Caco-2 (cell line): ENCODE measurements at places on chromosomes 3 and 15.
A peak's percentile ranks its signal among the peaks of the same experiment; 100 is the strongest.

GRCh38 chr3:115862099-115862498, 238.8 kb downstream of the GAP43 start:
- DNase-seq = no peak

GRCh38 chr3:97658668-97659285, 105.8 kb upstream of the ARL6 start:
- peak; percentile 4 for DNase-seq

DNA sequence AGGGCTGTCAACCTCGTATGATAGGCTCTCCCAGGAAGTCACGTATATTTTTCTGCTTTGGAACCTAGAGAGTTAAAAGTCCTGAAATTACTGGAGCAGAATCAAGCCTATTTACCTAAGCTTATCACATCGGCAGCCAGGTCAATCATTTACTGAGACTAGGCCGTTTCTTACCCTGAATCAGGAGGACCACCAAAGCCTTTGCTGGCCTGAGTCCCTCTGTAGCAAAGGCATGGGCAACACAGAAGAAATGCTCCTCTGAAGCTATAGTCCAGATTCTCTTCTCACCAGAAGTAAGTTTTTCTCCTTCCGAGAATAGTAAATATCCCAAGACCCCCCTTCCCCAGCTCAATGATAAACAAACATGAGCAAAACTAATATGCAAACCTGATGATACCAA, 125.9 kb upstream of the PHLDB2 start:
- DNase-seq = peak; percentile 64

DNA sequence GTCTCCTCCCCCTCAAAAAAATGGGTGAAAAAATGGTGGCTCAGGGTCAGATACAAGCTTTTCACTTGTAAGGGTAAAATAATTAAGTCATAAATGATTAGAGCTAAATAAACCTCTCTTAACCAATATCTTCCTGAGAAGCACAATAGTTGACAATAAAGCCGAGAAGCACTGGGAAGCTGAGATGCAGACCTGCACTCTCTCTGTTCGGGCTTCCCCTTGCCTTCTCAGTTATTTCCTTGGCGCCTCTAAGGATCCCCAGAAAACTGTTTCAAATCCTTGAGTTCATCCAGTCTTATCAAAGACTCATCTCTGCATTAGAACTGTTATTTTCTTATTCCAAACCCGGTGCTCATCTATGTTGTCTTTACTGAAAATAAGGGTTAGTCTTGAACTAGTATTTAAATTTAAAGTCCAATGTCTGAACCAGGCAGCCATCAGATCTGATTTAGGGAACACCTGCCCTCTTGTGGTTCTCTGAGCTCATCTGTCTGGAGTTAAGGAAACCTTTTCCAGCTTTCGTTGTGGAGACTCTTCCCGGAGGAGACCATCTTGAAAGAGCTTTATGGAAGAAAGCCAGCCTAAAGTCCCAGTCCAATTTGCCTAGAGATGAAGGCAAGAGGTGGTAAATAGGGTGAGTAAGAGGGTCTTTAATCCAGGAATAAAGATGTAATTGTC, 256.4 kb upstream of the MCTP2 start:
- peak; percentile 52 for DNase-seq

GRCh38 chr15:32029862-32030781, at the start of gene CHRNA7:
Gene CHRNA7, plus strand, starts transcription at chr15:32030515. Its CDS starts 80 bp downstream, at chr15:32030595.
- peak; percentile 69 for DNase-seq

DNA sequence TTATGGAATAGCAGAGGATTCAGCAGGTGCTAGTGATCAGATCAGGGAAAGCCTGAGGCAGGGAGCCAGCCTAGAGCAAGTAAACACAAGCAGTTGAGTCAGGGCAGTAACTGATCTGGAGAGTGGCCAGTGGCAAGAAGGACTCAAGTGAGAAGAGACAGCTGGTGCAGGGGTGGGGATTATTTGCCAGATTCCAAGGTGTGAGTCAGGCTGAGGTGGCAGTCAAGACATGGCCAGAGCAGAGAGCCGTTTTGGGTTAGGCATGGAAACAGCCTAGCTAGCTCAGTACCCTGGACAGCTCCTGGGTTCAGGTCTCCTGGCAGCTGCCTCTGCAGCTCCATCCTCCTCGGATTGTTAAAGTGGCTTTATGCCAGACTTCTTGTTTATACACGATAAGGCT, 281.9 kb upstream of the ONECUT1 start:
- DNase-seq = peak; percentile 71

GRCh38 chr3:186239321-186239720, 122.7 kb downstream of the DGKG start:
- DNase-seq = peak; percentile 30

GRCh38 chr3:128679338-128679737, 28.7 kb upstream of the RPN1 start:
- no peak for DNase-seq

DNA sequence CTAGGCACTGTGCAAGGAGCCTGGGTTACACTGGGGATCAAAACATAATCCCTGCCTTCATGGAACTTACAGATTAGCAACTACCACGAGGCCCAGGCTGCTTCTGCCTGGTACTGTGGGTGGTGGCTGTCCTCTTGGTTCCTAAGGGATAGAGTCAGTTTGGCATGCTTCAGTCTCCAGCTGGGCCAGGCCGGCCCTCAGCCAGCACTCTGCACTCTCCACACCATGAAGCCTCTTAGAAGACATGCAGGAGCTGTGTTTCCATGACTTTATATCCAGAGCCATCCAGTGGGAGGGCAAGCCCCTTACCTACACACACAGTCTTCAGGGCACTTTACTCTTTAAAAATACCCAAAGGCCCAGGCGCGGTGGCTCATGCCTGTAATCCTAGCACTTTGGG, 54.4 kb downstream of the ATP1B3 start:
- no peak for DNase-seq

DNA sequence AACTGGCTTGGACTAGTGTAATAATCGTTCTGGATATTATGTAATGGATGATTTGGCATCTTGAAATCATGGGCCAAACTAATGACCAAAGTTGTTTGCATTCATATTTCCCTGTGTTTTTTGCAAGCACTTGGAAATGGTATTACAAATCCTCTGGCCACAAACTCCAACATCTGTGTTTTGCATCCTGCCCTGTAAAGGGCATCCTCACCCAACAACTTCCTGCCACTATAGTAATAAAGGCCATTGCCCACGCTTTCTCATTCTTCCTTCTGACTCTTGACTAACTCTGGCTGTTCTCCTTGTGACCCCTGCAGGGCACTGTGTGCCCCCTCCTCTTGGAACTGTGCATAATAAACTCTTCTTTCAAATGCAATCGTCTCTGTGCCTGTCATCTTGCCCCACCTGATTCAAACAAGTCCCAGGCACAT, 25.4 kb upstream of the PSMD6 start:
- DNase-seq = no peak

DNA sequence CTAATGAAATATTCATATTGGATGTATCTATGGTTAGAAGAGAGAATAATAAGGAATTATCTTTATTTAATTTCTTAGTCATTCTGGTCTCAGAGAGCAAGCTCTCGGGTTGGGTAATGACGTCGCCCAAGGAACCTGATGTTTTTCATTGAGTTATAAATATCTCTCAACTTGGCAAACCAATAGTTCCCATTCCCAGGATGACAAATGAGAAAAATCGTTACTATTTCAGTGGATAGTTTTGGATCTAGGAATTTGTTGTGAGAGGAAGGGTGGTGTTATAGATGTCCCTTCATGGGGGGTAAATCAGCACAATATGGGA, 162.9 kb upstream of the NR2E3 start:
- no peak for DNase-seq

- DNase-seq = peak; percentile 55
Observed at GRCh38 chr3:183178833-183179549, 16.5 kb upstream of the LAMP3 start.

GRCh38 chr15:38461066-38461833, 7.3 kb downstream of the FAM98B start:
- DNase-seq = no peak

GRCh38 chr15:28954466-28955159, 68.8 kb downstream of the APBA2 start:
- no peak for DNase-seq

- no peak for DNase-seq
Observed at GRCh38 chr15:79431636-79432344, at the start of gene MINAR1. Gene MINAR1, plus strand, starts transcription at chr15:79432336. Its CDS starts 23,812 bp downstream, at chr15:79456148.

GRCh38 chr15:58434334-58434875, 2.6 kb downstream of the LIPC start:
- DNase-seq = no peak

- peak; percentile 36 for DNase-seq
Observed at GRCh38 chr3:109023656-109024254, 70.1 kb upstream of the GUCA1C start.

GRCh38 chr15:91522605-91523332, 330.7 kb upstream of the SLCO3A1 start:
- DNase-seq = no peak

GRCh38 chr15:98699591-98700424, 51.5 kb downstream of the IGF1R start:
- DNase-seq = no peak

DNA sequence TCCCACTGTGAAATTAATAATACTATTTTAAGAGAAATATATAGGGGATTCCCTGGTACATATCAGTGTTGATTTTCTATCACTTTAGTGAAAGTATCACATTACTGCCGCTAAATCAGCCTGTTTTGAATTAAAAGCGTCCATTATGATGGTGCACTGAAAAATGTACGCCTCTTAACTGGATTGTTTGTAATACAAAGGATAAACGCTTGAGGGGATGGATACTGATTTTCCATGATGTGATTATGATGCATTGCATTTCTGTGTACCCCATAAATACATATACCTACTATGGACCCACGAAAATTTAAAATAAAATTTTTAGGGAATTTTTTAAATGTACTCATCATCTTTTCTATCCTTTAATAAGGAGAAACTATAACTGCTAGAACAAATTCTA, 478.6 kb downstream of the MAGI1 start:
- DNase-seq = no peak

GRCh38 chr3:139074565-139075115, 29.9 kb upstream of the PRR23C start:
- no peak for DNase-seq

DNA sequence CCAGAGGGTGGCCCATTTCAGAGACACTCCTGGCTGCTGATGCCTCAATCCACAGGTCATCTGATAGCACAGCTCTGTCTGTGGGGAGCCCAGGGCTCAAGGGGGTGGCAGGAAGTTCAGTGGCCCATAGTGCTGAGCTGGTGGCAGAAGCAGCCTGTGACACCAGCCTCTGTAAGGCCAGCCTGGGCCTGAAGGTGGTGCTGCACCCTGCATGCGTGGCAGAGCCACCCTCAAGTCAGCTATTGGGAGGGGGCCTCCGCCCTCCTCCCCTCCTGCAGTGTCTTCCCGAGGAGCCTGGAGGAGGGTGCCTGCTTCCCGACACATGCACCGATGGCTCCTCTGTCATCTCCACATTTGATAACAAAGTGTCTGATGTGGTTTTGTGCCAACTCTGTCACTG, 3.0 kb downstream of the PLA1A start:
- DNase-seq = no peak

GRCh38 chr3:46736006-46736872, 18.6 kb upstream of the PRSS50 start:
- DNase-seq = no peak

GRCh38 chr15:41291065-41291631, 41.2 kb downstream of the OIP5 start:
- no peak for DNase-seq

DNA sequence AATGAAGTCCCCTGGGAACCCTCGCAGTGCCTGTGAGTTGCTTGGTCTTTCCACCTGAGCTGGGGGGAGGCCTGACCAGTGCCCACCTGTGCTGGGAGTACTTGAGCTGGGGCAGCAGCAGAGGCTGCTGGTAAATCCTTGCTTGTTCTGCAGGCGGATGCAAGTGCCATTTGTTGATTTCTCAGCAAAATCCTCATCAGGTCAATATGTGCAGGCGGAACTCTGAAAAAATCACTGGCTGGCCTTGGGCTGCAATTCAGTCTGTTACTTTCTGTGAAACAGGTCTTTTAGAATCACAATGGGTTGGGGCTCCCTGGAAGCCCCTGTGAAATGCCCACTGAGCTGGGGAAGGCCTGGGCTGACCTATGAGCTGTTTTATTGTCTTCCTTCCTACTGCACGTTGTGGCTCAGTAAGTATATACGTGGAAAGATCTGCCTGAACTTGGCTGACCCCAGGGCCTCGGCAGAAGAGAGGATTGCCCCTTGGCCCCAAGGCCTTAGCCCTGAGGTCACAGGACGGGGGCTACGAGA, 182.0 kb upstream of the RGMA start:
- DNase-seq = no peak

DNA sequence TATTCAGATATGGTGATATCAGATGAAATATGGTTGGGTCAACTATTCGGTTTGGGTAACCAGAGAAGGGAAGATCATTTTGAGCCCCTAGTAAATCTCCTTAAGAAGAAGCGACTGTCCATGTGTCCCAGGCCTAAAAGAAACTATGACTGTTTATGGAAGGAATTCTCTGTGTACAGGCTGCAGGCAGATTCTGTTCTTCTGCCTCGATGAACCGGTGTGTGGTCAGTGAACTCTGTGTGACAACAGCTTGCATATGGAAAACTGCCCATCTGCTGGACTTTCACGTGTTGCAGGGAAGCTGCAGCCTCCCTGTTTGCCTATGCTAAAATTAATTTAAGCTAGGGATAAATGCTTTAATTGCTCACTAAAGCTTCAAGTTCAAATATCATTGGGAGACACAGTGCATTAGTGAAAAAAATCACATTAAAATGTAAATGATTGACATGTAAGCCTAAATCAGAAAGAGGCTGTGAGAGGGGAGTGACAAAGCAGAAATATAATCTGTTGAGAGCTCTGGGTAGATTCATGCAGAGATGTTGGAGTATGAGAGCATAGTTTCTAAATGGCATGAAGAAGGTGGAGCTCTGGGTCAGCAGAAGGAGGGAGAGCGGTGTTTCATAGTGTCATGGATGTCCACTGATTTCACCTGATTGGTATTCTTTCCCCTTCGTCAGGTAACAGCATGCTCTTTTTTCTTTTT, 65.4 kb upstream of the PFN2 start:
- no peak for DNase-seq

GRCh38 chr3:108106031-108106430, 15.2 kb upstream of the CD47 start:
- DNase-seq = no peak

- DNase-seq = no peak
Observed at GRCh38 chr15:42082823-42083604, 11.3 kb downstream of the PLA2G4D start.

DNA sequence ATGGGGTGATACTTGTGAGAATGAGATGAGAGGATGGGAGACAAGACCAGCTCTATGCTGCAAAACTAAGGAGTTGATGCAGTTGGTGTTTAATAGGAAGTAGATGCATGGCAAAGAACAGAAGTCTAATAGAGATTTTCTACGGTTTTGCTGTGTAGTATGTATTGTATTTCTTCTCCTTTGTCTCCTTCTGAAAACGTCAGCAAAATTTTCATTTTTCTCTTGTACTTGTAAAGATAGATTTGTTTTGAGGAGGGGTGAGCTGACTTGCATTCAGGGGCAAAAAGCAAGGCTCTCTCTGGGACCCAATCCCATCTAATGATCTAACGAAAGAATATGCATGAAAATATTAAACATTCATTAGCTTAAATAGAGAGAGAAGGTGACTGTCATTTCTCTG, 94.6 kb upstream of the NANOGP8 start:
- no peak for DNase-seq

DNA sequence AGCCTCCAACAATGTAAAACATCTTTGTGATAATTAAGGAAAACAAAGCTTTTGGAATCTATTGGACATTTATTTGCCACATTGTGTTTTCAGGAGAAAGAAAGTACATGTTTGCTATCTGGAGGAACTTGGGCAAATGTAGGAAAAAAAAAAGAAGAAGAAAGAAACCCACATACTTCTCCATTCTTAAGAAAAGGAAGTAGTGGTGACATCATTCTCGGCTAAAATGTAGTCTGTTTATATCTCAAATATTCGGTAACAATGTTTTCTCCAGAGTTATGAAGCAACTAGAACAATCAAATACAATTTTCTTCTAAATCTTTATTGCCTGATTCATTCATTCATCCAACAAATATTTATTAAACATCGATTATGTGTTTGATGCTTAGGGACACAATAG, 2.3 kb upstream of the TGFBR2 start:
- DNase-seq = no peak
